Gastrocnemius medialis (tissue), 4 donors: ENCODE measurements at places on chromosomes 13 and 19. TPM values are rescaled to one million over a fixed set of nuclear protein-coding genes. Genes with fewer than 3 reads are reported as not detected.

GRCh38 chr13:76863022-76863421 is 23.2 kb downstream of the KCTD12 start:
- H3K27ac ChIP-seq: no peak overlapping the region
- peaks cover 16% of the 10 kb centered on the region for H3K4me1 ChIP-seq
- H3K27me3 ChIP-seq: no peaks in the 10 kb centered on the region
- DNase-seq: no peak

- H3K27me3 ChIP-seq: no peaks in the 10 kb centered on the region
- H3K36me3 ChIP-seq: no peaks in the 10 kb centered on the region
- no peak overlapping the region for H3K27ac ChIP-seq
- no peak for DNase-seq
These were observed 730.8 kb downstream of the EFNB2 start for GRCh38 chr13:105804561-105805190.

DNA sequence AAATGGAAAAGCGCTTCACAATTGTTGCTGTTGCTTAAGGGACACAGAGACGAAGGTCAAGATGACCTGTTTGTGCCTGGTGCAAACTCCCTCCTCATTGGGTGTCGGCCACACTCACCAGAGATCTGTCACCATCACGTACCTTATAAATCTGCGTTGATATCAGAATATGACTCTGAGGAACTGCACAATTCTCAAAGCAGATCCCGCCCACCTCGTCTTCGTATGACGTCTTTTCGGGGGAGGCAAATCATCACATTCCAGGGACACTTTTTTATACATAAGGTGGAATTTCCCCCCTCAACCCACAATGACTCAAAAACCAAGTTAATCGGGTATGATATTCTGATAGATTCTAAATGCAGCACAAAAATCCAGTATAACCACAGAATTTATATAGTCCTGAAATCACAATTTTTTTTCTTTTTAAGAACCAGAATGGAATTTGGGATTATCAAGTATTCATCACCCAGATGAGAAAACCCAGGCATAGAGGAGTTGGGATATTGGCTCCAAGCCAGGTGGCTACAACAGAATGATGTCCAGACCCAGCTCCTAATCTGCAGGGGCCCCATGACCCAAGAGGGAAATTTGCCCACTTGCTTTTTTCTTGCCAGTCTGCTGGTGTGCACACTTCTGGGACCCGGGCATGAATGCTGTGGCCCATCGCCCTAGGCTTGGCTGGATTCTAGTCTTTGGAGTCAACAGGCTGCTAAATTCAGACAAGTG is 50.6 kb upstream of the MTIF3 start:
- no peak for DNase-seq
- H3K36me3 ChIP-seq: no peaks in the 10 kb centered on the region
- no peak overlapping the region for H3K27ac ChIP-seq
- H3K4me3 ChIP-seq: no peak overlapping the region
- no peaks in the 10 kb centered on the region for H3K4me1 ChIP-seq

The PRR22 gene
- not detected for total RNA-seq

The NUDT19 gene
- 28.8 TPM for total RNA-seq

The CGB2 gene
- total RNA-seq: not detected
